Neural progenitor cell (in vitro differentiated cells): ENCODE measurements at places on chromosomes 13 and 19. TPM values are rescaled to one million over a fixed set of nuclear protein-coding genes. Genes with fewer than 3 reads are reported as not detected.

The CAB39L gene
- total RNA-seq: 15.1 and 18.1 TPM in 2 replicates

The PAK4 gene
- 9.7 and 34.3 TPM in 2 replicates for total RNA-seq

GRCh38 chr13:85615031-85615430 is 184.2 kb downstream of the SLITRK6 start:
- no peak overlapping the region for H3K27ac ChIP-seq
- H3K27me3 ChIP-seq: no peaks in the 10 kb centered on the region
- H3K4me3 ChIP-seq: no peak overlapping the region
- DNase-seq: no peak

DNA sequence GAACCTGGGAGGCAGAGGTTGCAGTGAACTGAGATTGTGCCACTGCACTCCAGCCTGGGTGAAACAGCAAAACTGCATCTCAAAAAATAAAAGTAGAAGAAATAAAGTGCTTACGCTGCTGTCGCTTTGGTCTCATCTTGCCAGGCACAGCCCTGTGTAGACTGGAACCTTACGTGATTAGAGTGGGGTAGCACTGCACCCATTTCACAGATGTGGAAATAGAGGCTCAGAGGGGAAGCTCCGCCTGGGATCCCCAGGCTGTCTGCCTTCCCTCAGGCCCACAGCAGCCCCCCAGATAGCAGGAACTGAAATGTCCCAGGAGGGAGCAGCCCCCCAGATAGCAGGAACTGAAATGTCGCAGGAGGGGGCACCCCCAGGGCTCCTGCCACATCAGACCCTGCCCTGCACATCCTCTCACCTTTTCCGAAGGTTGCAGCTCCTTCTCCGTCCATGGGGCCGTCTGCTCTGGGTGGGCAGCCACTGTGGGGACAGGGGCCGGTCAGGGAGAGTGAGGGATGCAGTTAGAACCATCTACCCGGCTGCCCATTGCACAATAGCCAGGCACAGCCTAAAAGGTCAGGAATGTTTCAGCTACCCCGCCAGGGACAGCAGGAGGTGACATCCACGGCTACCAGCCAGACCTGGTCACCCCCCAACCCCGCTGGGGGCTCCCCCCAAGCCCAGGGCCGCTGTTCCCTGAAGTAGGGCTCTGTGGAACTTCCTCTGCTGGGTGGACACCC is 1.9 kb downstream of the PLIN4 start:
- peaks cover 6% of the 10 kb centered on the region for H3K4me1 ChIP-seq
- no peaks in the 10 kb centered on the region for H3K36me3 ChIP-seq
- H3K4me3 ChIP-seq: no peak overlapping the region

DNA sequence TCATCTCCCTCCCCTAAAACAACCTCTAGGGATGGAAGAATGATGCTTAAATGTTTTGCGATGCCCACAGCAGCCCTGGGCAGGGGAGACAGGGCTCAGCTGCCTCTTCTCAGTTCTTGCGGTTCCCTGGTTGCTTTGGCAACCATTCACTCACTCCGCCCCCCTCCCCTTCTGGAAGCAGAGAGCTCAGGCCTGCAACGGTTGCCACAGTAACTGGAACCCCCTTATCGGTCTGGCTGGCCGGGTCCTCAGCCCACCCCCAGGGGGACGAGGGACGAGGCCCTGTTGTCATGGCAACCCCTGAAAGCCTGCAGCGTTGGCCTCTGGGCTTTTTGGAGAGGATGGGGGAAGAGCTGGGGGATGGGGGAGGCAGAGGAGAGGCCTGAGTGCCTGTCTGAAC is 19.5 kb downstream of the NOVA2 start:
- DNase-seq: peak; percentile 89
- H3K27ac ChIP-seq: no peak overlapping the region
- H3K27me3 ChIP-seq: no peaks in the 10 kb centered on the region
- H3K4me3 ChIP-seq: no peak overlapping the region
- H3K4me1 ChIP-seq: peaks cover 9% of the 10 kb centered on the region
- H3K36me3 ChIP-seq: no peaks in the 10 kb centered on the region

- H3K4me1 ChIP-seq: no peaks in the 10 kb centered on the region
- no peaks in the 10 kb centered on the region for H3K27me3 ChIP-seq
- no peak for DNase-seq
- no peak overlapping the region for H3K4me3 ChIP-seq
- H3K36me3 ChIP-seq: no peaks in the 10 kb centered on the region
- no peak overlapping the region for H3K27ac ChIP-seq
These were observed 111.0 kb upstream of the KL start for GRCh38 chr13:32905063-32905863.

- H3K27ac ChIP-seq: no peak overlapping the region
- H3K27me3 ChIP-seq: no peaks in the 10 kb centered on the region
- no peak overlapping the region for H3K4me3 ChIP-seq
- H3K36me3 ChIP-seq: peaks cover 25% of the 10 kb centered on the region
- H3K4me1 ChIP-seq: peaks cover 8% of the 10 kb centered on the region
These were observed 64.4 kb downstream of the WASF3 start for GRCh38 chr13:26621731-26622401.

GRCh38 chr13:27147530-27148170 is 24.0 kb downstream of the USP12 start:
- H3K4me1 ChIP-seq: no peaks in the 10 kb centered on the region
- H3K27ac ChIP-seq: no peak overlapping the region
- no peak overlapping the region for H3K4me3 ChIP-seq
- no peaks in the 10 kb centered on the region for H3K27me3 ChIP-seq

- peak overlapping the region; percentile 37 for H3K27ac ChIP-seq
- H3K4me3 ChIP-seq: no peak overlapping the region
- H3K27me3 ChIP-seq: no peaks in the 10 kb centered on the region
- no peaks in the 10 kb centered on the region for H3K36me3 ChIP-seq
- no peak for DNase-seq
These were observed 2.4 kb upstream of the SBK2 start for GRCh38 chr19:55539090-55539984.

DNA sequence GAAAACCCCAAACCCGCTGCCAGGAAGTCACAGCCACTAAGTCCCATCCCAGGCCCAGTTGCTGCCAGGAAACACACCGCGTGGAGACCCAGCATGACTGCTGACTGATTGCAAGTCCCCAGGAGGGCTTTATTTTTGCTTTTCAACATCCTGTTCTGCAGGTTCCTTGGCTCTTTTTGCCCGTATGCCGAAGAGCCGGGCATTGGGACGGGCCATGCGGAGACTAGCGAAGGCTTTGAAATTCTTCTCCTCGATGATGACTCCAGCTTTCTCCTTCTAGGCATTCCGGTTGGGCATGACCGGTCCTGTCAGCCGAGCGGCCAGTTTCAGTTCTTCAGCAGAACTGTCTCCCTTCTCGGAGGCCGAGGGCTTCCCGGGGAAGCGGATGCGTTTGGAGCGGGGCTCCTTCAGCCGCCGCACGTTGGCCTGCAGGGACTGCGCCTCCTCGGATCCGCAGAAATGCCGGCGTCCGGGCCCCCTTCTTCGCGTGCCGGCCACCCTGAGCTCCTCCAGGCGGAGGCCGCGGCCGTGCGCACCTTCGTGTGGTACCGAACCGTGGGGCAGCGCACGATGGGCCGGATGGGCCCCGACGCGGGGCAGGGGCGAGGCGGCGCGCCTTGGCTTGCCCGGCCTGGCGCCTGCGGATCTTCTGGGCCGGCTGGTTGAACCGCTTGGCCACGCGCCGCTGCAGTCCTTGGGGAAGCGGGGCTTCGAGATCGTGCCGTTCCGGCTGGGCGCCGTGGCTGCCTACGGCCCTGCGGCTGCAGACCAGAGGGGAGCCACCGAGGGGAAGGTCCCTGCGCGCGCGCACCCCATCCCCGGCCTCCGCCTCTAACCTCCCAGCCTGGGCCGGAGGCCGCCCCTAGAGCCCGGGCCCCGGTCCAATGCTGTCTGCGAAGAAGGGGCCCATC is 15.2 kb downstream of the ZSCAN5C start:
- H3K36me3 ChIP-seq: no peaks in the 10 kb centered on the region
- no peak overlapping the region for H3K4me3 ChIP-seq
- H3K4me1 ChIP-seq: no peaks in the 10 kb centered on the region
- H3K27me3 ChIP-seq: peaks cover 6% of the 10 kb centered on the region
- no peak overlapping the region for H3K27ac ChIP-seq

- H3K4me1 ChIP-seq: peaks cover 16% of the 10 kb centered on the region
- no peaks in the 10 kb centered on the region for H3K27me3 ChIP-seq
- no peak overlapping the region for H3K4me3 ChIP-seq
- no peaks in the 10 kb centered on the region for H3K36me3 ChIP-seq
These were observed 44.0 kb downstream of the MIPEP start for GRCh38 chr13:23845105-23845725.

DNA sequence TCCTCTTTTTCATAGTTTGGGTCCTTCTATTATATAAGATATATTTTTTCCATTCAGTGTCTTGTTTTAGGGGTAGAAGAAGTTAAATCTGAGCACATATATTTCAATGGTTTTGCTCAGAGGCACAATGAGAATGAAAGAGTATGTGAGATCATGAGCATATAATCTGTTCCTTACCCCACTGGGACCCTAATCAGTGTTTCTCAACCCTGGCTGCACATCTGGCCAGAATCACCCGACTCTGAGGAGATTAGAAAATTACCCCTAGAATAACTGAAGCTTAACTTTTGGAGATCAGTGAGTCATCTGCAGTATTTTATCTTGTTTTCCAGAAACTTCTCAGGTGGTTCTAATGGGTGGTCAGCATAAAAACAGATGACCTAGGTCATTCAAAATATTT is 782 bp downstream of the CYSLTR2 start:
- no peak overlapping the region for H3K27ac ChIP-seq
- peaks cover 13% of the 10 kb centered on the region for H3K4me1 ChIP-seq
- H3K36me3 ChIP-seq: no peaks in the 10 kb centered on the region
- H3K4me3 ChIP-seq: no peak overlapping the region
- DNase-seq: no peak

DNA sequence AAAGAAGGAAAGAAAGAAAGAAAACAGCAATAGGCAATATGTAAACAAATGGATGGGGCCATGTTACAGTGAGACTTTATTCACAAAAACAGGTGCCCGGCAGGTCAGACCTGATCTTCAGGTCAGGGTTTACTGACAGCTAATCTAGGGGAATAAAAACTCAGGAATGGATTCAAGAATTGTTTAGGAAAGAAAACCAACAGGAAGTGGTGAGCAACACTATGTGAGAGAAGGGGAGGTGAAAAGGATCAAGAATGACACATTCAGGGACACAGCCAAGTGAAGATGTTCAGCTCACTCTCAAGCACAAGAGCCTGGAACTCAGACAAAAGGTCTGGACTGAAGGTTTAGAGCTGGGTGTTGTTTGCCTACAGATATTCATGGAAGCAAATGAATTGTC is 244.5 kb downstream of the EFNB2 start:
- no peaks in the 10 kb centered on the region for H3K36me3 ChIP-seq
- peaks cover 18% of the 10 kb centered on the region for H3K4me1 ChIP-seq
- DNase-seq: no peak
- H3K27ac ChIP-seq: no peak overlapping the region
- no peak overlapping the region for H3K4me3 ChIP-seq
- H3K27me3 ChIP-seq: no peaks in the 10 kb centered on the region
